ENCODE measurements at places on chromosomes 4 and X.

- DNase-seq: no peak
Measured at GRCh38 chr4:41061482-41062185, 152.7 kb downstream of the APBB2 start.

DNA sequence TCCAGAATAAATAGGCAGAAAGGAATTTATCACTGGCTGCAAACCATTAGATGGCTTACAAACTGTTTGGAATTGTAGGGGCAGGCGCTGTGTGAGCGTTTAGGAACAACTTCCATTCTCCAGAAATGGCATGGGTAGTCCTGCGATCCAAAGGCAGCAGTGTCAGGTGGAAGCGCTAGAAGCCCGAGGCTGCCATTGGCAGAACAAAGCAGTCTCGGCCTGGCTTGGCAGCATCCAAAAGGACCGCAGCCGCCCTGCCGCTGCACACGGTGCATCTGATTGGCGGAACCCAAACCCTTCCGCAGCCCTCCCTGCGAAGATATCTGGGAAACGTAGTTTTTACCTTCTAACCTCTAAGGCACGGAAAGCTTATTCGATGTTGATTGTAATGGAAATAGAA, 23.6 kb upstream of the YTHDC1 start:
- DNase-seq: no peak

DNA sequence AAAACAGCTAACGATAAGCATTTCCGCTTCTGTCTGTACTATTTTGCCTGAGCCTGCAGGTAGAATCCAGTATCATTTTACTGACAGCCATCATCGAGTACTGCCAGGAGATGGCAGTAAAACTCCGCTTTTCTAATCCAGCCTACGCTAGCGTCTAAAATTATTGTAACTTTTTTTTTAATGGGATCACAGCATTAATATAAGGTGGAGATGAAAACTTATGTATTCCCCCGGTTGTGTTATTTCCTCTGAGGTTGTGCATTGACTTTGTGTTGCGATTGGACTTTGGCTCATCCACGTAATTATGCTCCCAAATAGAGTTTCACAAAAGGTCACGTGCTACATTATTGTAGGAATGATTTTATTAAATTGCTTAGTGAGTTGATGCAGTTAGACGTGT, 248.1 kb downstream of the C4orf33 start:
- peak; percentile 25 for DNase-seq

DNA sequence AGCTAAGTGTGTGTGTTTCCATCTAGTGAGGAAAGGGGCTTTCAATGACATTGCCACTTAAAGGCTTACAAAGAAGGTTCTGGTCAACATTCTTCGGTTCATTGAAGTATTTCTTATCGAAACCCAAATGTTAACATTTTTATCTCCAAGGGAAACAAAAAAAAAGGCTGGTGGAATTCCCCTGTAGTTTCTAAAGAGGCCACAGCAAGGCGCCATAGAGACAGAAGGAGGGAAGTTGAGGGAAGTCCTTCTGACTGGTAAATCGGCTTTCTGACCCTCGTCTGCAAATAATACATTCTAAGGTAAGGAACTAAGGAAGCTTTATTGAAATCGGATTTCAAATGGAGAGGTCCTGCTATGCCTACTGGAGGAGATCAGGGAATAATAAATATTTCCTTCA, 1.7 kb upstream of the ZFP42 start:
- no peak for DNase-seq

DNA sequence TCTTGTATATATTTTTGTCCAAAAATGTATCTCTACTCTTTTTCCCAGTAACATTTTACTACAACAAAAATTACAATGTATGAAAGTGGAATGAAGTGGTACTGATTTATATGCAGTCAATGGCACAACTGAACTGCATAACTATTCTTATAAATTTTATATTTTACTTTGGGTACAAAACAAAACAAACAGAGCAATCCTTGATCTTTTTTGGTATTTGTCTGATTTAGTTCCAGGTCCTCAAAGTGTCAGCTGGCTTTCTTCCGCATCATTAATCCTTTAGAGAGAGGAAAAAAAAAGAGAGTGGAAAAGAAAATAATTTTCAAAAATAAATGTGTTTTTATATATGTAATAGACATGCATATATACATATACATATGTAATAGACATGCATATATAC, 252.4 kb upstream of the SLIT2 start:
- DNase-seq: no peak

- no peak for DNase-seq
Measured at GRCh38 chr4:58669783-58670182, 1559.6 kb upstream of the IGFBP7 start.

DNA sequence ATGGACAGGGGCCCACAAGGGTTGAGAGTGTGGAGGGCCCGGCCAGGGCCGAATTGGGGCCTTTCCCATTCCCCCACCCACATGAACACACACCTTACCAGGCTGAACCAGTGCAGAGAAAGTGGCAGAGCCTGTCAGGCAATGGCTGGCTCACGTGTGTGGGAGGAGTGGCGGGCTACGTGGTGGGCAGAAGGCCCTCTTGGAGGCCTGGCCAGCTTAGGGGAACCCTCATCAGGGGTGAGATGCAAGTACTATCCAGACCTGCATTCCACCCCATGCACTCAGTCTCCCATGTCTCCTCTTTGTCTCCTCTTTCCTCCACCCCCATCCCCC, 965 bp downstream of the TCEAL4 start:
- no peak for DNase-seq

DNA sequence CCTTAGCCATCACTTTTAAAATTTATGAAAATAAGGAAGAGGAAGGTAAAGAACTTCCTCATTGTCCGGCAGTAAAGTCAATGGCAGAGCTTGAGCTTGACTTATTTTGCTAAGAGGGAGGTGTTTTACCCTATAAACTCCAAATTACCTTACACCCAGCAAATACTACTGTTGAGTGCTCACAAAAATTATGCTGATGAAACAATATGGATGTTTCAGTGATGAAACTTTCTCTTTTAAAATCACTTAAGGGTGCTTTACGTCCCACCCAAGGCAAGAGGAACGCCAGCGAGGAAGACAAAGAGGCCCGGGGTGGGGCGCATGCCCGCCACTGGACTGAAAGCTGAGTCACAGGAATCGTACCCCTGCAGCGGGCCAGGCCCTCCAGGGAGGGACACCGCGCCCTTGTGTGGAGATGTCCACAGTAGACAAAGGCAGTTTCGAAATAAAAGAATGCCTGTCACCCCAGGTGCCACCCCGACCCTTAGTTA, 560 bp upstream of the TMSB4X start:
- DNase-seq: peak; percentile 32

GRCh38 chrX:2924151-2924550, 5.0 kb downstream of the ARSD start:
- DNase-seq: no peak

DNA sequence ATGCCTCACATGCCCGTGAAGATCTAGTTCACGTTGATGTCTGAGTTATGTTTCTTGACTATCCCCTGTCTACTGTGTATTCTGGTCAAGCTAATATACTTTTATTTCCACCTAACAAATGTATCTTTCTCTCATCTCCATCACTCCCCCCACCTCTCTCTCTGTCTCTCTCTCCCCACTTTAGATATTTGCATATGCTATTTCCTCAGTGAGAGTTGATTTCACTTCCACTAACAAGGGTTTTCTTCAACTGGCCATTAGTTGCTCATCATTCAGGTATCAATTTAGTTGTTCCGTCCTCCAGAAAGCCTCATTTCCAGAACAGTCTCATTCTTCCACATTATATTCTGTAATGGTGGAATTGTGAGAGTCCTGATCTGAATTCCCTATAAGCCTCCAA, 1777.8 kb upstream of the TENM3 start:
- DNase-seq: no peak

DNA sequence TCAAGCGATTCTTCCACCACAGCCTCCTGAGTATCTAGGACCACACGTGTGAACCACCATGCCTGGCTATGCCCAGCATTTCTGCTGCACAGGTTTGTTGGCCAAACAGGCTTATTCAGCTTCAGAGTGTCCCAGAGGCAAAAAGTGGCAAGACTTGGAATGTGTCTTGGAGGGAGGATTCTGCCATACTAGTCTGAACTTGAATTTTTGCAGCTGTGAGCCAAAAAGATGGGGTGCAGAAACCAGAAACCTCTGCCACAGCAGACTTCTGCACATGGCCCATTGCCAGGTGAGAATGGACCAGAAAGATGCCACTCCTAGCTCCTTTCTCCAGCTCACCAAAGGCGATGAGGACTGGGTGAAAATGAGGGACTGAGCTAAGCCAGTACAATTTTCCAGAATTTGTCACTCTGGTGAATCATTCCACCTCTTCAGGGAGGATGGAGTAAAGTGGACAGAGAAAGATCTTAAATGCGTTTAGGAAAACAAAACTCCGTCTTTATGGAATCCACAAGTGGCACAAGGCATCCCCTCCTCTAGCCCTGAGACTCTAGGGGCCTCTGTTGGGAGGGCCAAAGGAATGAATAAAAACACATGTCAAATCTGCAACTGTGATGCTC, 369.1 kb upstream of the CLNK start:
- DNase-seq: no peak

GRCh38 chr4:75948822-75949444, 8.1 kb upstream of the NAAA start:
- no peak for DNase-seq

GRCh38 chr4:78558410-78558809, 6.8 kb downstream of the ANXA3 start:
- DNase-seq: no peak

GRCh38 chr4:18366892-18367291, 345.3 kb upstream of the LCORL start:
- DNase-seq: no peak

GRCh38 chr4:169202145-169202699, 68.5 kb downstream of the SH3RF1 start:
- DNase-seq: no peak

GRCh38 chrX:102708900-102709299, 3.3 kb upstream of the GPRASP2 start:
- no peak for DNase-seq

Measured in urothelium cell line (cell line).